ENCODE measurements at places on chromosomes 1 and 21.
A peak's percentile ranks its signal among the peaks of the same experiment; 100 is the strongest.

GRCh38 chr21:29219165-29219770 is 79.5 kb upstream of the BACH1 start:
- DNase-seq = no peak

- no peak for DNase-seq
Observed at GRCh38 chr1:26218906-26219494, 15.0 kb upstream of the CEP85 start.

DNA sequence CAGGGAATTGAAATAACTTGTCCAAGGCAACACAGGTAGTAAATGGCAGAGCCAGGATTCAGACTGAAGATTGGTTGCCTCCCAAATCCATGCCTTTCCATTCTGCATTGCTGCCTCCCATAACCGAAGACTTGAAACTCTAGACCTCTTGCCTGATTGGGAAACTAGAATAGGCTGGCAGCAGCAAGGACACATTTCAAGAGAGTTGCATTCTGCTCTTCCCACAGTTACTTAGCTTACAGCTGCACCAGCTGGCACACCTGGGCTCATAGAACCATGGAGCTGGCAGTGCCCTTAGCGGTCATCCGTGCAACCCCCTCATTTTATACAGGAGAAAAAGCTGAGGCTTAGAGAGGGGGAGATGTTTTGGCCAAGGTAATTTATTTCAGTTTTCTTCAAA is 8.0 kb downstream of the TRNAU1AP start:
- DNase-seq = no peak

- DNase-seq = no peak
Observed at GRCh38 chr1:15510611-15511405, 13.2 kb downstream of the CASP9 start.

GRCh38 chr1:204275695-204276370 is 62.0 kb upstream of the GOLT1A start:
- DNase-seq = no peak

GRCh38 chr1:11805422-11806306 is at the start of the genes CLCN6 and MTHFR:
TSS of gene CLCN6 (plus strand) at chr1:11806191. CDS start at chr1:11806263, 72 bp downstream.
TSS of gene MTHFR (minus strand) at chr1:11805964. CDS start at chr1:11803116, 2,848 bp downstream.
- DNase-seq = peak; percentile 93

DNA sequence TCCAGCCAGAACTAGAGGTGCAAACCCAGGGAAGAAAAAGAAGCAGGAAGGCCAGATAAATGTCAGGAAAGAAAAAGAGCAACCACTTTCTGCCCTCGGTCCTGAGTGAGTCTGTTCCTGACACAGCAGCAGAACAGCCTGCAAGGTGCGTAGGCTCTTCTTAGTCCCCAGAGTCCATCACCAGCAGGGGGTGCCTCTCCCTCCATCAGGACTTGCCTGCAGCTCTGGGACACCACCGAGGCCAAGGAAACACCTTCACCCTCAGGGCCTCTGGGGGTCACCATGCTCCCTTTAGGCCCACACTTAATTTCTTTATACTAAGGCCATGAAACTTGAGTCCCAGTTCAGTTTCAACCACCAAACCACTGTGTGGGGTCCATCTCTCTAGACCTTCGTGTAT is 43.7 kb upstream of the NFASC start:
- DNase-seq = no peak

DNA sequence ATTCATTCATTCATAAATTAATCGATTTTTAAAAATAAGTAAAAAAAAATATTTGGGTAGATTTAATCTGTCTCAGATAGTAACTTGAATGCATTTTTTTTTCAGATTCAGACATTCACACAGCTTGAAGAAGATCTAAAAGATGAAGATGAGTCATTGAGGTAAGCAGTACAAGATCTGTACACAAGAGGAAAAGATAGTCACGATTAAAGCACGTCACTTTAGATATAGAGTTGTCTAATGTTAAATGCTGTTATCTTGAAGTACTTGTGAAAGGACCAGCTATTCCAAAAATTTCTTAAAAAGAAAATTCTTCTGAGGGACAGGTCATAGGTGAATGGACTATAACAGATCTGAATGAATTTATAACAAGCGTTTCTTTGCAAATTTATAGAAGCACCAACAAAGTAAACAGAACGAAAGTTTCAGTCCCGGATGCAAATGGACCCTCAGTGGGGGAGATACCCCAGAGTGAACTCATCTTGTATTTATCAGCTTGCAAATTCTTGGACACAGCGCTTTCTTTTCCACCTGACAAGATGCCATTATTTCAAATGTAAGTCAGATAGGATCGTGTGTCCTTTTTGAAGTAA is 31.2 kb upstream of the MORC3 start:
- no peak for DNase-seq

DNA sequence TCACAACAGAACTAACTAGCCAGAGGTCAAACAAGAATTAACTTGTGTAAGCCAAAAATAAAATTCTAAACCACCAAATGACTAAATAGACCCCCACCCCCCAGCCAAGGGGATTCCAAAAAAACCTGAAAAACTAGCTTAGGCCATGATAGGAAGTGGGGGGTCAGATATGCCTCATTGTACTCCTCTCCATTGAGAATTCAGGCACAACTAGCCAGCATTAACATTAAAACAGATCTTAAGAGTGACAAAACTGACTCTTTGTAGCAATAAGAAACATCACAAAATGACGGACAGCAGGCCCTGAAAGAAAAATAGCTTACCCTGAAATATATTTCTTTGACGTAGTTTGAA is 103.0 kb upstream of the ETV3 start:
- DNase-seq = no peak

DNA sequence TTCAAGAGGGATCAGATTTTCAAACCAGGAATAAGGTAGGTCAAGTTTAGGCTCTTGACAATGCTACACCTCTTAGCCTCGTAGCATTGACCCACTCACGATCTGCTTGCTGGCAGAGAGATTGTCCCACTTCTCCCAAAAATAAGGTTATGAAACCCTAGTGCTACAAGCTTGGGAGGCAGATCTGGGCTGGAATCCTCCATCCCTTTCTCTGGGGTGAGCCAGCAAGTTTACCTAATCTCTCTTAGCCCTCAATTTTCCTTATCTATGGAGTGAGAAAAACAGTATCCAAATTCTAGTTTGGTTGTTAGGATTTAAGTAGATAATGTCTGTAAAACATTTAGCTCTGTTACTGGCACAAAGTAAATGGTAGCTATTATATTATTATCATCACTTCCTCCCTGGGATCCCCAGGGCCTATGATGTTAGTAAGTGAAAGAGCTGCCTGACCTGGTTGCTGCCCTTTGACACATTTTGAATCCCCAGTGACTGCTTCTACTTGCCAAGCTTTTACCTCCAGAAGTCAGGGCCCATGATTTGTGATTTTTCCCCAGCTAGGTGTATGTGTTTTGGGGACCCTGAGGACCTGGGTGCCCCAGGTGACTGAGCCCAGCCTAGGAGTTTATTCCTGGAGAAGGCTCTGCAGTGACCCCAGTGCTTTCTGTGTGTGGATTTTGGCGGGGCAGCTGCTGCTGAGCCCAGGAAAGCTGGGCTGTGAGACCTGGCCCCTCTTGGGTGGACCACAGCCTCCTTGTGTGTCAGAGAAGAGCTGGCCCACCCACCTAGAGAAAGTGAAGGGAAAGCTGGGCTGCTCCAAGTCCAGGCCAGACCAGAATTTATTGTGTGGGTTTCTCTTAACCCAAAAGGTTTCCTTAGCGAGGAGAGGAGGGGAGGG is 48.2 kb upstream of the VANGL1 start:
- no peak for DNase-seq

DNA sequence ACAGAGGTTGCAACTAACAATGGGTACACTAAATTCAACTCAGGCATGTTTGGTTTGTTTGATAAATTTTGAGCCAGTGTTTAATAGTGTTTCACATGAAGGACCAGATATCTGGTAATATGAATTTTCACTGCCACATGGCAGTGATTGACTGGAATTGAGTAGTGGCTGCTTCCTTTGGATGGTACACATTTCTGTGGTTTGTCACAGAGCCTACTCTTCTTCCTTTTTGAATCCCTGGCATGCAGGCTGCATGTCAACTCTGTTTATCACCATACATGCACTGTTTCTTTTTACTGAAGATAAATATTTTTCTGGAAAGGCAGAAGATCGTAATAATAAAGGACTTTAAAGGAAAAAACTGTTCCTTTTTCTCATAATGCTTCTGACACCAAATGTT is 35.5 kb downstream of the SDCCAG8 start:
- no peak for DNase-seq

GRCh38 chr1:181675091-181675917 is 192.0 kb downstream of the CACNA1E start:
- no peak for DNase-seq

DNA sequence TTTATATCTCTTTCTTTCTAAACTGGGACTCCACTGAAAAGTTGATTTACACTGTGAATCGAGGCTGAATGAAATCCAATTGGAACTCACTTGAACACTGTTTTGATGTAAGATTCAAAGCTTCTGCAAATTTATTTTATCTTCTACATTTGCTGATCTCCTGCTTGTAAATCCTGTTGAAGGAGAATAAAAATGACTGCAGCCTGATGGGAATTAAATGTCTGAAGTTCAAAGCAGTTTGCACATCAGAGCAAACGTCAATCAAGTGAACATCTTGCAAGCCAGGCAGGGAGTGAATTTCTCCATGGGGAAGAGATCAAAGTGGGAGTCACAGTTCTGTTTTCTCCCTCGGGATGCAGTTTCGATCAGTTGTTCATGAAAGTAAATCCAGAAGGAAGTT is 127.2 kb downstream of the CACHD1 start:
- no peak for DNase-seq

DNA sequence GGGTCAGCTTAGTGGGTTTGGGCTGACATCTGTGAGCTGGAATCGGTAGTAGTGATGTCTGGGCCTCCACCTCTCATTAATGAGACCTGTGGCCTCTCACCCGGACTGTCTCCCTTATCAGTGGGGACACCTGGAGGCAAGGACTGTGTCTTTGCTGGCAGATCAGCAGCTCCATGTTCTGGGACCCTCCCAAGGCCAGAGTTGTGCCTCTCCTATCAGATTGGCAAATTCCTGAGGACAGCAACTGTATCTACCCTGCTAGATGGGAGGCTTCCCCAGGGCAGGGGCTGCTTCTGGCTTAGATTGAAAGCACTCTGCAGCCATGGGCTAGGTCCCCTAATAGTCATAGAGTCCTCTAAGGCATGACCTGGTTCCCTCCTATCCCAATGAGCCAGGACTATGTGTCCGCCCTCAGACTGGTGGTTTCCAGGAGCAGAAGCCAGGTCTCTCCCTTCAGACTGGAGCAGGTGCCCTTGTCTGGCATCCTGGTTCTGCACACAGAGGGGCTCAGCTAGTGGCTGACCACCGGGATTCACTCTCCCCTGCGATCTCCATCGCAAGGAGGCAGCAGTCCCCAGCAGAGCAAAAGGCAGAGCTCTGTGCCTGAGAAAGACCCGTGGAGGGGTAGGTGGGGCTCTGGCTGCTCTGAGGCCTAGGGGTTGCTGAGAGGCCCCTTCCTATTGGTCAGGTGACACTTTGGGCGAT is 5.8 kb downstream of the DRAXIN start:
- no peak for DNase-seq

DNA sequence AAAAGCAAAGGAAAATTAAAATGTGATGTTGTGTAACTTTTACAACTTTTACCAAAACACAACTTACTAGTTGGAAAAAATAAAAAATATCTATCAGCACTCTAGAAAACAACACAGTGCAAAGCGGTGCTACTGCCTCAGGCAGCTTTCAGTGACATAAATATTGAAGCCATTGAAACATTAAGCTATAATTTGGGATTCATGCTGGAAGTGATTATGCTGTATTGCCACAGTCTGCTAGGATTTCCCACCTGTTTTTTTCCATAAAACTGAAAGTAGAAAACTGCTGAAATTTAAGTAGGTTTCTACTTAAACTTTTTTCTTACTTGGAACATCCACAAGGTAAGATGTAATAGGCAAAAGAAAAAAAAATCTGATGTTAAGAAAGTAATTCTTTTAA is 674.4 kb downstream of the KCNT2 start:
- DNase-seq = peak; percentile 54

DNA sequence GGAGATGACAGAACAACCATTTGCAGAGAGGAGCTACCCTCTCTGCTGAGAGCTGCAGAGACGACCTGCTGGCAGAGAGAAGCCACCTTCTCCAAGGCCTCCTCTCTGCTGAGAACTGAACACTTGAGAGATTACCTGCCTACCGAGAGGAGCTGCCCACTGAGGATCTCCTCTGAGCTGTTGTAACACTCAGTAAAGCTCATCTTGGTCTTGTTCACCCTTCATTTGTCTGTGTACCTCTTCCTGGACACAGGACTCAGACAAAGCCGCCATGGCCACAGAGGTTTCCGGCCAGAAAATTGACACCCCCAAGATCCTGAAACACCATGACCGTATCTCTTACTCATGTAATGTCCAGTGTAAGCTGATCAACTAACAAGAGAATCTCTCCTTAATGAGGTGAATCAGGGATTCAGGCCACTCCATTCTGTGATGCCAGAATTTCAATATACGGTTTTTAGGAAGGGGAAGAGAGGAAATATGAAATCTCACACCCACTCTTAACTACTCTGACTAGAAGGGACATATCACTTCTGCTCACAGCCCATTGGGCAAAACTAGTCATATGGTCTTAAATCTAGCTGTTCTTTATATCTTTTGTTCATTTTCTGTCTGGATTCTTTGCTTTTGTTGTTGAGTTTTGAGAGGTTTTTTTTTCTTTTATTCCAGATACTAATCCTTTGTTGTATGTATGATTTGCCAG is 83.8 kb downstream of the RHOU start:
- DNase-seq = no peak

DNA sequence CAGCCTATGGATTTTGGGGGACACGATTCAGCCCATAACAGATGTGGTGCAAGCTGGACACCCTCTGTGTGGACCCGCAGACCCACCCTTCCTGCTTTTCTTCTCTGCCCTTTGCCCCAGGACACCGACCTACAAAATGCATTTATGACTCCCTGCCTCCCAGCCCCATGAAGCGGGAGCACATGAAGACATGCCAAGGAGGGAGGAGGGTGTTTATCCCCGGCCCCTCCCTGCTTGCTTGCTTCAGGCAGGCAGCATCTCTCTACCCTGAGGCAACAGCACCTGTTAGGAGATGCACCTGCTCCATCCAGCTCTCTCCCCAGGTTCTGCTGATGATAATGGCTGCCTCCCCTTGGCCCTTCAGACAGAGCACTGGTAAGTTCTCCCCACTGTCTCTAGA is 187.5 kb downstream of the PSMG1 start:
- DNase-seq = no peak

DNA sequence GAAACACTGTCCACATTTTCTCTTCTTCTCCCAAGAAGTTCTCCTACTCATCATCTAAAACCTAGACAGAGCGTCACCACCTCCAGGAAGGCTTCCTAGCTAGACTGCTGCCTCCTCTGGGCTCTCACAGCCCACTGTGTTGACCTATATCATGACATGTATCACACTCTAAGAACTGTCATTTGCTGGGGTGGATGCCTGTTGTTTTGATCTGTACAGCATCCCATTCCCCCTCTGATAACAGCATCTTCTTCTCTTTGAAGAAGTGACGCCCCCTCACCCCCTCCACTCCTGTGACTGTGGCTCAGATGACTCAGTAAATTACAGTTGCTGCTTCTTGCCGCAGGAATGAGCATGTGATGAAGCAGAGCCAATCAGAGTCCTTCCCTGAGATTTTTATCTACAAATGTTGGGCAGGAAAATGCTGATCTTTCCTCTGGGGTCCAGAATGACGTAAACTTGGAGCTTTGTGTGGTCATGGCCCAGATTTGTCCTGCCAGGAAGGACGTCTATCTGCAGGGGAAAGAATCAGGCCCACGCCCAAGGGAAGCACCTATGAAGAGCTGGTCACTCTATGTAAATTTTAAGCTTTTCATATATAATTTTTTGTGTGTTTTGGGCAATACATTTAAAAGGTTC is 28.0 kb upstream of the FOXO6 start:
- no peak for DNase-seq
